ENCODE measurements at places on chromosomes 4 and X. TPM values are rescaled to one million over a fixed set of nuclear protein-coding genes. Genes with fewer than 3 reads are reported as not detected.

The GABRE gene
- not detected for total RNA-seq

The MFAP3L gene
- total RNA-seq: 0.47 TPM

The TAF7L gene
- 0.36 TPM for total RNA-seq

The NDNF gene
- not detected for total RNA-seq

The WDR17 gene
- total RNA-seq: 1.6 TPM

The TEX11 gene
- 0.12 TPM for total RNA-seq

The ABCG2 gene
- 0.34 TPM for total RNA-seq

The FAT4 gene
- total RNA-seq: not detected

The TMSB15B gene
- 8.6 TPM for total RNA-seq

The IL3RA gene
- 5.3 TPM for total RNA-seq

The UGT2B11 gene
- total RNA-seq: not detected

The SEPSECS gene
- total RNA-seq: 15.3 TPM

The GPR50 gene
- total RNA-seq: not detected
